ENCODE measurements at places on chromosomes 16 and 17. TPM values are rescaled to one million over a fixed set of nuclear protein-coding genes. Genes with fewer than 3 reads are reported as not detected.

WNT9B gene
- not detected for total RNA-seq

TOM1L1 gene
- total RNA-seq = 0.74 TPM

CDH1 gene
- total RNA-seq = 5.2 TPM

TP53TG3B gene
- total RNA-seq = not detected

DNA sequence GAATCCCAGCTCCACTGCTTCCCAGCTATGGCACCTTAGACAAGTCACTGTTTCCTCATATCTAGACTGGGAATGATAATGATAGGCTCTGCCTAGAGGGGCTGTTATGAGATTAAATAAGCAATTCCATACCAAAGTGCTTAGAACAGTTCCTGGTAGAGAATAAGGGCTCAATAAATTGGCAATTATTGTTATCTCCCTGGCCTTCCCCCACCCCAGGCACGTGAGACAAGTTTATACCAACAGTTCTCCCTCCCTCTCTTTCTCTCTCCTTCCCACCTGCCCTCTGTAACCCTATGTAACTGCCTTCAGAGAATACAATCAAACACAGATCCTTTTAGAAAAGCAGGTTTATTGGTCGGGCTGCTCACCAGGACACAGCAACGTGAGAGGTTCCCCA, 13.9 kb upstream of the STAT3 start:
- H3K27ac ChIP-seq = no peak overlapping the region
- peaks cover 52% of the 10 kb centered on the region for H3K4me1 ChIP-seq
- H3K4me3 ChIP-seq = no peak overlapping the region
- H3K36me3 ChIP-seq = no peaks in the 10 kb centered on the region
- no peak for DNase-seq

- H3K4me1 ChIP-seq = peaks cover 40% of the 10 kb centered on the region
- H3K27me3 ChIP-seq = no peaks in the 10 kb centered on the region
- H3K4me3 ChIP-seq = no peak overlapping the region
- peak overlapping the region; percentile 21 for H3K27ac ChIP-seq
Measured at GRCh38 chr16:31710134-31710533, 163.5 kb upstream of the ZNF267 start.
